Activated naive CD4-positive, alpha-beta T cell treated with anti-CD3 and anti-CD28 coated beads, Interleukin-2, amount 50 U/mL, for 72 hours (primary cell): ENCODE measurements at places on chromosomes 1 and 21. TPM values are rescaled to one million over a fixed set of nuclear protein-coding genes. Genes with fewer than 3 reads are reported as not detected.

DNA sequence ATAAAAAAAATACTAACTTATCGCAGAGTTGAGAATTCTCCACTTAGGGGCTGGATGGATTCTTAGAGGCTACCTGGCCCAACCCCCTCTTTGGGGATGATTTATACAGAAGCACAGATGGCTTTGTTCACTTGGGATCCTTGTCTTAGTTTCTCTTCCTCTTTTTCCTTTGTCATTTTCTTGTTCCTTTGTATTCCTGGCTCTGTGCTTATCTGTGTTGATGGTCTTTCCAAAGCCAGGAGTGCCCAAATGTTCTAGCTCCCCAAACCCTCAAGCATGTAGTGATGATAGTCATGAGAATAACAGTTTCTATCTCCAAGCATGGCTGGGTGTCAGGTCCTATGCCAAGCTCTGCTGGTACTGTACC lies 27.4 kb downstream of the EPHB2 start:
- DNase-seq: no peak

DNA sequence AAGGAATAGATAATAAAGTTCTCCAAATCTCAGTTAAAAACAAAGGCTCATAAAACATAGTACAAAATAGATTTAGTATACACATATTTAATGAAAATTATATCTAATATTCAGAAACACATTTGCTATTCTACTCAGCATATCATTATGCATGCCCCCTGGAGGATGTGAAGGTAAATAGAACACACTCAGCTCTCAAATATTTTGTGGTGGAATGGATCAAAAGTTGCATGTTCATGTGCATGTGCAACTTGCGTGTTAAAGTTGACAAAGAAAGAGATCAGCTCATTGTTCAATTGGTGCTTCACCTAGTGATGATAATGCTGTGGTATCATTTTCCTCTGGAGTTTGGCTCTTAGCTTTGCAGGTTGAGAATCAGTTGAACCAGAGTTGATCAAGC lies 4.9 kb upstream of the ZNF644 start:
- DNase-seq: no peak

DNA sequence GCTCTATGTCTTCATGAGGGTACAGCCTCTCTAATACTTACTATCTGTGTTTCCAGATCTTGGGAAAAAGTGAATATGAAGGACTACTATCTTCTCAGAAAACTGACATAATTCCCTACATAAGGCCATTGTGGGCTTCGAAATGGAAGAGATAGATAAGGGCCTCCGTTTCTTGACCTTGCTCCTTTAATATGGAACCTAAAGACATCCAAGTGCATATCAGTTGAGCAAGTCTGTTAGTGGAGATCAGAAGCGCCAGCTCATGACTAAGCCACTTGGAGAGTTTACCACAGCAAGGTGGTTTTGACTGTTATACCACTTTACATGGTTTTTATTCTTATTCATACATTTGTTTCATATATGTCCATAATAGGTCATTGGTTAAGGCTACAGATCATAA lies 35.3 kb upstream of the FCER1A start:
- no peak for DNase-seq

- DNase-seq: no peak
Measured at GRCh38 chr1:202221911-202222909, 28.6 kb downstream of the LGR6 start.

- no peak for DNase-seq
Measured at GRCh38 chr1:201850053-201850397, 21.1 kb downstream of the IPO9 start.

- DNase-seq: no peak
Measured at GRCh38 chr1:10628685-10629084, 153.9 kb downstream of the PEX14 start.

DNA sequence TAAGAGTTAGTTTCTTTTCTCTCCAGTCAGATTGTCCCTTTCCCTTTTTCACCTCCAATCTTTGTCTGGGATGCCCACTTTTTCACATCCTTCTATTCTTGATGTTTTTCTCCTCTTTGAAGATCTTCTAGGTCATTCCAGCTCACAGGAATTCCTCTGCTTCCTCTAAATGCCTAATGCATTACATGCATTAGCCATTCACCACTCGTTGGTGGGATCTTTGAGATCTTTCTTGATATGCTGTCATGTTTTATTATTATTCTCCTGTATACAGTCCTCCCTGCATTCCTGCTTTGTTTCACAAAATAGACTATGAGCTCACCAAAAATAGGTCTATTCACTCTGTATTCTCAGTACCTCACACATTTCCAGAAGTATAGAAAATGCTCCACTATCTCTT lies 129.0 kb downstream of the LYPLAL1 start:
- no peak for DNase-seq

- DNase-seq: no peak
Measured at GRCh38 chr1:238345837-238346236, 455.1 kb upstream of the ZP4 start.

Gene PGLYRP4
- not detected for total RNA-seq

Gene CD1D
- total RNA-seq: not detected

Gene PLA2G2D
- not detected for total RNA-seq

Gene DIO1
- not detected for total RNA-seq

Gene APP
- 38.5 TPM for total RNA-seq
